CD4-positive, alpha-beta T cell treated with Interleukin-21 for 1 hour (primary cell): ENCODE measurements at places on chromosomes 16 and 17.

GRCh38 chr16:17470908-17471718 lies at the start of gene XYLT1:
XYLT1 (minus strand) TSS chr16:17470960; CDS start chr16:17470796, 164 bp downstream.
- DNase-seq, result peak; percentile 68

- no peak for DNase-seq
Observed at GRCh38 chr16:64590513-64590912, 531.4 kb downstream of the CDH11 start.

- DNase-seq, result no peak
Observed at GRCh38 chr16:25570131-25570530, 121.6 kb upstream of the HS3ST4 start.

DNA sequence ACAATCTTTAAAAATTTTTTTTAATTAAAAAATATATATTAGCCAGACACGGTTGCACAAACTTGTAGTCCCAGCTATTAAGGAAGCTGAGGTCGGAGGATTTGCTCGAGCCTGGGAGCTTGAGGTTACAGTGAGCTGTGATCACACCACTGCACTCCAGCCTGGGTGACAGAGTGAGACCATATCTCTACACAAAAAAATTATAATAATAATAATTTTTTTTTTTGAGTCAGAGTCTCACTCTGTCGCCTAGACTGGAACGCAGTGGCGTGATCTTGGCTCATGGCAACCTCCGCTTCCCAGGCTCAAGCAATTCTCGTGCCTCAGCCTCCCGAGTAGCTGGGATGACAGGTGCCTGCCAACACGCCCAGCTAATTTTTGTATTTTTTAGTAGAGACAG lies 23.8 kb downstream of the LITAF start:
- DNase-seq, result peak; percentile 42

DNA sequence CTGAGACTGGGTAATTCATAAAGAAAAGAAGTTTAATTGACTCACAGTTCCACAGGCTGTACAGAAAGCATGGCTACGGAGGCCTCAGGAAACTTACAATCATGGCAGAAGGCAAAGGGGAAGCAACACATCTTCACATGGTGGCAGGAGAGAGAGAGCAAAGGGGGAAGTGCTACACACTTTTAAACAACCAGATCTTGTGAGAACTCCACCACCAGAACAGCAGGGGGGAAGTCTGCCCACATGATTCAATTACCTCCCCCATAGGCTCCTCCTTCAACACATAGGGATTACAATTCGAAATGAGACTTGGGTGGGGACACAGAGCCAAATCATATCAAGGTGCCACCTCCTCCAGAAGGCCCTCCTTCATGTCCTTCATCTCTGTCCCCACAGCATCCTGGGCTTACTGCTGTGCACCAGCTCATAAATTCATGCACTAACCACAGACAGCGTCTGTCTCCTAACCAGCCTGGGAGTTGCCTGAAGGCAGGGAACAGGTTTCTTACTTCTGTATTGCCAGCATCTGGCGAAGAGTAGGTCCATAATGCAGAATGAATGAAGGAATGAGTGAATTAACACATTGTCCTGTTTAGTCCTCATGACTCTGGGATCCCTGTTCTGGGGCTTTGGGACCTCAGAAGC lies 74.4 kb downstream of the WSB1 start:
- DNase-seq, result no peak

DNA sequence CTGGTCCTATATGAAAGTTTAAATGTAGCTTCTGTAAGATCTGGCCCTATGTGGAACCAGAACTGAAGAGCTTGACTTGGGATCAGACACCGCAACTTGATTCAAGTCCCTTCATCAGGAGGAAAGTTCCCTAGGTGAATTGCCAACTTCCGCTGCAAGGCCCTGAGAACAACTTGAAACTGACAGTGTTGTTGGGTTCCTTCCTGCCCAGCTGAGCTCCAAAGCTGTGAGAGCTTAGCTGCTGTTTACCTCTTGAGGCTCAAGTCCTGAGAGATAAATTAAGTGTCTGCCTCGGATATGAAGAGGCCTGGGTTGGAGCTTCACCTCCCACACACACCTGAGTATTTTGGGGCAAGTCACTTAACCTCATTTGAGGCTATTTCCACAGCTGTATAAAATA lies 44.7 kb downstream of the REXO5 start:
- DNase-seq, result no peak

- DNase-seq, result no peak
Observed at GRCh38 chr16:30743716-30744115, 4.5 kb upstream of the PHKG2 start.

GRCh38 chr16:10490141-10490540 lies 90.3 kb downstream of the EMP2 start:
- no peak for DNase-seq

GRCh38 chr17:67836205-67836987 lies 11.1 kb downstream of the BPTF start:
- no peak for DNase-seq

DNA sequence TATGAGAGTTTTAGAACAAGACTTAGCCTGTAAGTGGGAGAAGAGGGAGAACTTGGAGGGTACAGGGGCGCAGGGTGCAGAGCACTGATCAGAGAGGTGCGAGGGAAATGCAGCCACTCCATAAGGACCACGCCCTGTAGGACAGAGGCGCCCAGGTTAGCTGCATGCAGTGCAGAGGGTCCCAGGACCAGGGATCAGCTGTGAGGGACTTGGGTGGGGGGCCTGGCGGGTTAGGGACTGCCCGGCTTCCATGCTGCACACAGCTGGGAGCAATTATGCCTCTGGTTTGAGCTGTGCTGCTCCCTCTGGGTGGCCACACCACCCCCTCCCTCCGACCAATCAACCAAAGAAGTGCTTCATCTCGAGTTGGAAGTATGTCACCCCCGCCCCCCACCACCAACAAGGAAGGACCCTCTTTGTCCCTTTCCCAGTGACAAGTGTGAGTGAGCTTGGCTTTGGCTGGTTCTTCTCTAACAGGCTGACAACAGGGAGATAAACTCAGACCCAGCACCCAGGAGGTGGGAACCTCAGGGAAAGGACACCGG lies 22.2 kb upstream of the CLEC18A start:
- DNase-seq, result no peak

GRCh38 chr17:49454050-49454449 lies 39.4 kb upstream of the PHB1 start:
- no peak for DNase-seq

DNA sequence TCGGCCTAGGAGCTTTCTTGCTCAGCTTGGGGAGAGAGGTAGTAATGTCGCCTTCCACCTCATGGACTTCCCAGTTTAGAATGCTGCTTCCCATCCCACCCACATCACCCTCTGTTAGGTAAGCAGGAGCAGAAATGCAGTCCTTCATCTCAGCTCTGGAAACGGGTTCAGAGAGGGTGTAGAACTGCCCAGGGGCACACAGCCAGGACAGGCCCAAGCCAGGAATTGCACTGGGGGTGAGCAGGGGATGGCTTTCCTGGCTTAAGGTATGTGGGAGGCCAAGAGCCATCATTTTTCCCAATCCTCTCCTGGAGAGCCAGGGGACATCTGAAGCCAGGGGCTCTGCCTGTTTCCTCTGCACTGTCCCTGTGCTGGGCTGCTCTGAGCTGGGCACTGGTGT lies 33.6 kb downstream of the RAI1 start:
- DNase-seq, result no peak

DNA sequence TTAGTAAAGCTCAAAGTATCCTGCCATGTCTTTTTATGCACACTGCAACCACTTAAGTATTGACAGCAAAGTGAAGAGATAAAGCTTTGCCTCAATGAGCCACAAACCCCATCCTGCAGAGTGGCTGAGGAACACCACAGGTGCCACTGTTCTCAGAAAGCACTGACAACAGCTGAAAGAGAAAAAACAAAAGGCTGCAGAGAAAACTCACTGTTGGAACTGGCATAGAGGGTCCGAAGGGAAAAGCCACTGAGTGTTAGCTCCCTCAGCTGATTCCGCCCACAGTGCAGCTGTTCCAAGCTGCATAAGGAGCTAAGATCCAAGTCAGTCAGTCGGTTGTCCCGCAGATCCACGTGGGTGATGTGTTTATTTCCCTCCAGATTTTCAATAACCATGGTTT lies 48.3 kb downstream of the PHLPP2 start:
- no peak for DNase-seq

DNA sequence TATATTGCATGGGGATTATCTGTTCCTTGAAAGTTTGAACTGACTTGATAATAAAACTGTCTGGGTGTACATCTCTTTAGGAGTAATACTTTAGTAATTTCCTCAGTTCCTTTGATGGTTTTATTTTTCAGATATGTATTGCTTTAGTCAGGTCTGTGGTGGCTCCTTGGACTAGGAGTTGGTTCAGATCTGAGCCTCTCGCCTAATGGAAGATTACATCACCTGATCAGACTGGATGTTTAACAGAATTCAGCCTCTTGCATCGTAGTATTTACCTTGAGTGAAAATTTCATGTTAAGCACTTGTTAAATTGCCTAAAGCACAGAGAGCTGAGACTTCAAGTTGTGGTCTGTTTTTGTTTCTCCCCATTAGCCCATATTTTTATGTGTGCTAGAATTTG lies 267.3 kb downstream of the MAP2K4 start:
- no peak for DNase-seq

- DNase-seq, result no peak
Observed at GRCh38 chr17:81432941-81433340, 37.7 kb downstream of the BAHCC1 start.

DNA sequence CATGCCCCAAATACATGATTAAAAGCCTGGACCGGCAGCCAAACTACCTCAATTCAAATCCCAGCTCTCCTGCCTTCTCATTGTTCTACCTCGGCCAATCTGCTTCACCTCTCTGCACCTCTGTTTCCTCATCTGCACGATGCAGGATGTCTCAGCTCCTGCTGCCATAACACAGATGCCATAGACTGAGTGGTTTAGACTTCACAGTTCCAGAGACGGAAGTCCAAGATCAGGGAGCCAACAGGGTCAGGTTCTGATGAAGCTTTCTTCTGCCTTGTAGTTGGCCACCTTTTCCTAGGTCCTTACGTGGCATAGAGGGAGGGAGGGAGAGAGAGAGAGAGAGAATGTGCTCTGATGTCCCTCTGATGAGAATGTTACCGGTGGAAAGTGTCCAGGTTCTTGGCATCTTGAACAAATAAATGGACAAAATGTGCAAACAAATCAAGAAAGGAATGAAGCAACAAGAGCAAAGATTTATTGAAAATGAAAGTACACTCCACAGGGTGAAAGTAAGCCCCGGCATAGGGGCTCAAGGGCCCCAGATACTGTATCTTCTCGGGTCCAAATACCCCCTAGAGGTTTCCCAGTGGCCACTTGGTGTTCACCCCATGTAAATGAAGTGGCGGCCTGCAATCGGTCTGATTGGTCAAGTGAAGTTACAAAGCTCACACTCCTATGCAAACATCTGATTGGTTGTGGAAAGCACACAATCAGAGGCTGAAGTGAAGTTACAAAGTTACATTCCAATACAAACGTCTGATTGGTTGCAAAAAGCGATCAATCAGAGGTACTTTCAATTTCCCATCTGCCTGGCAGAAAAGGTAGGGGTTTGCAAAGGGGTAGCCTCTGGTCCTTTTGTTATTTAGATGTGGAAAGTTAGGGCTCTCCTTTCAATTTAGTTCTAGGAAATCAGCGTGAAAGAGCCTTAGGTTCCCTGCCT lies 43.3 kb upstream of the ZCCHC14 start:
- DNase-seq, result no peak

DNA sequence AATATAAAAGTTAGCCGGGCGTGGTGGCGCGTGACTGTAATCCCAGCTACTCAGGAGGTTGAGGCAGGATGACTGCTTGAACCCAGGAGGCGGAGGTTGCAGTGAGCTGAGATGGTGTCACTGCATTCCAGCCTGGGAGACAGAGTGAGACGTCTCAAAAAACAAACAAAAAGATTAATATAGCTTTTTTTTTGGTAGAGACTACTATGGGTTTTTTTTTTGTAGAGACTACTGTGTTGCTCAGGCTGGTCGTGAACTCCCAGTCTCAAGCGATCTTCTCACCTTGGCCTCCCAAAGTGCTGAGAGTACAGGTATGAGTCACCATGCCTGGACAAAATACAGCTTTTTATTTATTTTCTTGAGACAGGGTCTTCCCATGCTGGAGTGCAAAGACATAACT lies 20.2 kb downstream of the ZNRF1 start:
- no peak for DNase-seq

GRCh38 chr17:20925954-20926353 lies 116.9 kb downstream of the USP22 start:
- no peak for DNase-seq

GRCh38 chr17:35212668-35213067 lies 18.5 kb upstream of the SLC35G3 start:
- DNase-seq, result no peak

DNA sequence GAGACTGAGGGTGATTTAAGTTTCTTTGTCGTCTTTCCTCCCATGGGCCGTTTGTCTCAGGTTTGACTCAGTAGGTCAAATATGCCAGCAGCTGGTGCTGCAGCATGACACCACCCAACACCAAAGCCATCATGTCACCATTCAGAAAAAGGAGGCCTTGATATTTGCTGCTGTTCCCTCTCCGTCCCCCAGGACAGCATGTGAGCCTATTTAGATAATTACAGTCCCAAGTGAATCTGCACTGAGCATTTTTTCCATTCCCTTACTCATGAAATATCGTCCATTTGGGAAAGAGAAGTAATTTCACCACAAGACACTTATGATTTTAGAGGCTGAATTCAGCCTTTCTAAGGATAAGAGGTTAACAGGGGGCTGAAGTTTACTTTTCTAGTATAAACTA lies 62.2 kb upstream of the ADORA2B start:
- no peak for DNase-seq
